Liver (tissue), 10 donors: ENCODE measurements at places on chromosomes 2 and 18.
A peak's percentile ranks its signal among the peaks of the same experiment; 100 is the strongest.

DNA sequence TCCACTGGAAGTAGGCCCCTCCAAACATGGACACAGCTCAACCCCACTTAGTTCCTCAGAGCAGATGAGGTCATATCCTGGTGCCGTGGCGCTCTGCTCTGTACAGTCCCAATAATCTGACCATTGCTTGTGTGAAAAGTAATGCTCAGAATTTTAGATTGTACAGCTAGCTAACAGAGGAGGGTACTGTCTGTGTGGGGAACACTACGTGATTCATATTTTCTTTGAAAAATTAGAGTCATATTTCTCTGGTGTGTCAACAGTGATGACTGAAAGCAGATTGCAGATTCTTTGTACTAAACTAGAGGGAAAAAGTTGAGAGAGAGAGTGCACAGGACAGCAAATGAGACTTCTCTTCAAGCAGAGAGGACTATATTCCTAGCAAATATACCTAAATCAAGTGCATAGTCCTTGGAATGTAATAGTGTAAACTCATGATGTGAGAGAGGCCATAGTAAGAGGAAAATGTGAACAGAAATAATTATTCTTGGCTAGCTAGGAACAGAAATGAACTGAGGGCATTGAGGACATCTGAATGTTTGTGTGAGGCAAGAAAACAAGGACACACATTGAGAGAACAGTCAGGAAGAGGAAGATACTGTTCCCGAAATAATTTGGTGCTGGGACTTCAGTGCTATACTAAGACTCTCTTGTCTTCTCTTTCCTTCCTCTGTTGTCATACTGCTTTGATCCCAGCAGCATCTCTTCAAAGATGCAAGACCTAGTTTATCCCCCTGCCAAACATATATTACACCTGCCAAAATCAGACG is 157.0 kb upstream of the RND3 start:
- DNase-seq: no peak

DNA sequence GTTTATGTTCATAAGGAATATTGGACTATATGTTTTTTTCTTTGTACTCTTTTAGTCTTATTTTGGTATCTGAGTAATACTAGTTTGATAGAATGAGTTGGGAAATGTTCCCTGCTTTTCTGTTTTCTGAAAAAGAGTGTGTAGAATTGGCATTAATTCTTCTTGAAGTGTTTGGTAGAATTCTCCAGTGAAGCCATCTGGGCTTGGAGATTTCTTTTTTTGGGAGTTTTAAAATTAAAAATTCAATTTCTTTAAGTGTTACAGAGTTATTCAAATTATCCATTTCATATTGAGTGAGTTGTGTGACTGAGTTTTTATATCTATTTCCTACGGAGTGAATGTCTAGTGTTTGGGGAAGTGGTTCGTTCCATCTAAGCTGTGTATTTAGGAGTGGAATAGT is 80.6 kb upstream of the HS6ST1 start:
- DNase-seq: no peak

DNA sequence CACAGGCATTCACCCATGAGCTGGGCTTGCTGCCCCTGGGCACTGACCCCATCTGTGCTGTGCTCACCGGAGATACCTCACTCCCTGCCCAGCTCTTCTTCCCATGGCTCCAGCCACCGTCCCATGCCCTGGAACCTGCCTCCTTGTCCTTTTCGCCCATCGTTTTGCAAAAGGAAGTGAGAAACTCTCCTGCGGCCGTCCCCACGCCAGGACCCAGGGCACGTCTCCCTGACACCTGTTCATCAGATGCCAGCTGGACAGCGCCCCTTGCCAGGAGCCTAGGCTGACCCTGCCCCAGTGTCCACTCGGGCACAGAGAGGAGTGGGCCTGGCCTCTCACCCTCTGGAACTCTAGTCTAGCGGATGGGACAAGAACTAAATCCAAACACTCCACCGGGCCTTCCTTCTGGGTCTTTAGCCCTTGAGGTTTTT is 238.6 kb downstream of the SEPTIN10 start:
- DNase-seq: peak; percentile 23

GRCh38 chr2:190932514-190932913 is 51.9 kb downstream of the GLS start:
- DNase-seq: no peak

GRCh38 chr2:204321027-204321800 is 224.1 kb upstream of the PARD3B start:
- no peak for DNase-seq
